ENCODE measurements at places on chromosomes 16 and 17. TPM values are rescaled to one million over a fixed set of nuclear protein-coding genes. Genes with fewer than 3 reads are reported as not detected.

DPEP3 gene
- polyA plus RNA-seq: 0.22 TPM

MFSD6L gene
- polyA plus RNA-seq: 0.16 TPM

CES4A gene
- polyA plus RNA-seq: 18.5 TPM

KRTAP9-2 gene
- not detected for polyA plus RNA-seq

HSPB9 gene
- polyA plus RNA-seq: 0.51 TPM

METTL23 gene
- 28.2 TPM for polyA plus RNA-seq

PPP1R1B gene
- polyA plus RNA-seq: 75.9 TPM

EFNB3 gene
- polyA plus RNA-seq: 243 TPM

SLC9A5 gene
- polyA plus RNA-seq: 6.1 TPM

GRAPL gene
- 3.8 TPM for polyA plus RNA-seq

BPTF gene
- 104 TPM for polyA plus RNA-seq

CCL23 gene
- polyA plus RNA-seq: not detected

SMIM36 gene
- polyA plus RNA-seq: 0.18 TPM

CLEC19A gene
- polyA plus RNA-seq: 1.00 TPM

CCL13 gene
- polyA plus RNA-seq: 0.38 TPM

SCIMP gene
- polyA plus RNA-seq: 1.3 TPM

MYL4 gene
- polyA plus RNA-seq: 4.2 TPM

BLMH gene
- polyA plus RNA-seq: 58.7 TPM

HNF1B gene
- 1.3 TPM for polyA plus RNA-seq

IGSF6 gene
- 6.8 TPM for polyA plus RNA-seq

MPP3 gene
- polyA plus RNA-seq: 32.3 TPM

CD300H gene
- not detected for polyA plus RNA-seq

FOXN1 gene
- polyA plus RNA-seq: not detected

TEPSIN gene
- 24.8 TPM for polyA plus RNA-seq

ACSM2B gene
- polyA plus RNA-seq: 0.99 TPM

CBLN1 gene
- 42.3 TPM for polyA plus RNA-seq

NR1D1 gene
- 11.6 TPM for polyA plus RNA-seq

FAM20A gene
- polyA plus RNA-seq: 11.5 TPM

EMC8 gene
- polyA plus RNA-seq: 40.5 TPM

MLST8 gene
- polyA plus RNA-seq: 80.9 TPM

TMEM235 gene
- polyA plus RNA-seq: 1.7 TPM

EXOSC6 gene
- 30.3 TPM for polyA plus RNA-seq

UTS2R gene
- 0.32 TPM for polyA plus RNA-seq

BMERB1 gene
- 266 TPM for polyA plus RNA-seq

PPP1R27 gene
- not detected for polyA plus RNA-seq

NFATC2IP gene
- polyA plus RNA-seq: 70.8 TPM

EVPL gene
- polyA plus RNA-seq: 0.90 TPM

TACO1 gene
- polyA plus RNA-seq: 21.0 TPM

BEAN1 gene
- 27.0 TPM for polyA plus RNA-seq

CLEC18B gene
- 6.9 TPM for polyA plus RNA-seq

FOXF1 gene
- 1.7 TPM for polyA plus RNA-seq

GNAO1 gene
- polyA plus RNA-seq: 278 TPM

All from spinal cord (tissue), 10 donors.